ENCODE measurements at places on chromosomes 16 and 17. TPM values are rescaled to one million over a fixed set of nuclear protein-coding genes. Genes with fewer than 3 reads are reported as not detected.

AANAT gene
- not detected for total RNA-seq

MMP28 gene
- 2.2 TPM for total RNA-seq

TIMP2 gene
- 109 TPM for total RNA-seq

AGRP gene
- total RNA-seq: not detected

PRSS27 gene
- 0.74 TPM for total RNA-seq

GJC1 gene
- 18.3 TPM for total RNA-seq

BOLA2 gene
- total RNA-seq: 19.2 TPM

KANSL1 gene
- 17.5 TPM for total RNA-seq

CENPX gene
- 135 TPM for total RNA-seq

STAC2 gene
- total RNA-seq: not detected

VTN gene
- total RNA-seq: not detected

PRR35 gene
- not detected for total RNA-seq

CES5A gene
- total RNA-seq: not detected

TMC5 gene
- not detected for total RNA-seq

TMEM220 gene
- 2.9 TPM for total RNA-seq

NHLRC4 gene
- total RNA-seq: 0.59 TPM

BRD7 gene
- 24.5 TPM for total RNA-seq

SLC47A1 gene
- 0.15 TPM for total RNA-seq

SBK1 gene
- total RNA-seq: under 0.01 TPM

SEPTIN1 gene
- total RNA-seq: 0.15 TPM

TMEM208 gene
- 61.5 TPM for total RNA-seq

HES7 gene
- total RNA-seq: 0.89 TPM

FZD2 gene
- total RNA-seq: 44.7 TPM

SOCS7 gene
- 9.2 TPM for total RNA-seq

NUPR1 gene
- total RNA-seq: 20.3 TPM

ZNF385C gene
- not detected for total RNA-seq

SHBG gene
- total RNA-seq: 0.15 TPM

ADAM11 gene
- 0.50 TPM for total RNA-seq

HSD11B2 gene
- total RNA-seq: not detected

CDK12 gene
- 16.0 TPM for total RNA-seq

CTRL gene
- 1.0 TPM for total RNA-seq

WFIKKN1 gene
- total RNA-seq: 0.30 TPM

TMEM106A gene
- total RNA-seq: 5.1 TPM

SOST gene
- total RNA-seq: not detected

NTN1 gene
- total RNA-seq: under 0.01 TPM

RFNG gene
- total RNA-seq: 42.0 TPM

KRT9 gene
- not detected for total RNA-seq

SSTR5 gene
- total RNA-seq: not detected

MT1M gene
- total RNA-seq: 3.0 TPM

REXO5 gene
- 8.9 TPM for total RNA-seq

CHRNE gene
- 0.74 TPM for total RNA-seq

GP1BA gene
- not detected for total RNA-seq

MT1E gene
- total RNA-seq: 213 TPM

GPR139 gene
- total RNA-seq: not detected

GPT2 gene
- 27.1 TPM for total RNA-seq

B3GNT9 gene
- 25.1 TPM for total RNA-seq

Data from bronchus fibroblast of lung (primary cell).